ENCODE measurements at places on chromosomes 2 and 18.
A peak's percentile ranks its signal among the peaks of the same experiment; 100 is the strongest.

GRCh38 chr2:195652911-195653310 is 4.1 kb upstream of the SLC39A10 start:
- no peak for DNase-seq

- no peak for DNase-seq
These were observed 227.9 kb downstream of the CDH2 start for GRCh38 chr18:27948986-27949385.

GRCh38 chr2:181371782-181372645 is 85.2 kb upstream of the ITGA4 start:
- no peak for DNase-seq

DNA sequence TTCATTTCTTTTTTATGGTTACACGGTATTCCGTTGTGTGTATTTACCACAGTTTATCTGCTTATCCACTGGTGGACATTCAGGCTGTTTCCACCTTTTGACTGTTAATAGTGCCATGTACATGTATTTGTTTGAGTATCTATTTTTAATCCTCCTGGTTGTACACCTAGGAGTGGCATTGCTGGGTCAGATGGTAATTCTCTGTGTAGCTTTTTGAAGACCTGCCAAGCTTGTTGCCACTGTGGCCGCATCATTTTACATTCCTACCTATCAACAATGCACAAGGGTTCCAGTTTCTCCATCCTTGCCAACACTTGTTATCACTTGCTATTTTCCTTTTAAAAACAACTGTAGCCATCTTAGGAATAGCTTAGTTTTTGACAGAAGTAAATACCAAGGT is 13.3 kb downstream of the MPHOSPH10 start:
- no peak for DNase-seq

DNA sequence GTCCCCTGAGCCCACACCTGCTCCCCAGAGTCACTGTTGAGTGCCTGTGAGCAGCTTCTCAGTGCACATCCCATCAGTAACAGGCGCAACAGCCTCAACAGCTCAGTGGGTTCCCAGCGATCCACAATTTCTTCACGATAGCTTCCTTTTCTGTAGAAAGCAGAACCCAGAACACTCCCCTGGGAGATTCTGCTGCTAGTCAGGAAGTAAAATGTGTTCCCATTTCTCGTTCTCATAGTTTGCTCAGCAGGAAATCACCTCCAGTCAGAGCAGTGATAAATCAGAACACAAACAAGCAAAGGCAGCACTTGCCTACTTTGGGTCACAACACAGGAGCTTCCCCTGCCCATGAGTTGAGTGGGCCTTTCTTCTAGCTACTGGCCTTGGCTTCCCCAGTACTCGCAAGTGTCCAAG is 48.9 kb upstream of the ATG16L1 start:
- DNase-seq = no peak

DNA sequence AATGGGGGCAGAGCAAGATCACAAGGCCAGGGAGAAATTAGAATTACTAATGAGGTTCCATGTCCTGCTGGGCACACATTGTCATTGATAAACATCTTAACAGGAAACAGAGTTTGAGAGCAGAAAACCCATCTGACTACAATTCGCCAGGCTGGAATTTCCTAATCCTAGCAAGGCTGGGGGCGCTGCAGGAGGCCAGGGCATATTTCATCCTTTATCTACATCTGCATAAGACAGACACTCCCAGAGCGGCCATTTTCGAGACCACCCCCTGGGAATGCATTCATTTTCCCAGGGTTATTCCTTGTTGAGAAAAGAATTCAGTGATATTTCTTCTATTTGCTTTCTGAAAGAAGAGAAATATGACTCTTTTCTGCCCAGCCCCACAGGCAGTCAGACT is 152.7 kb downstream of the SUCLG1 start:
- no peak for DNase-seq

- DNase-seq = no peak
These were observed 1.1 kb downstream of the MYCN start for GRCh38 chr2:15941481-15941850.

DNA sequence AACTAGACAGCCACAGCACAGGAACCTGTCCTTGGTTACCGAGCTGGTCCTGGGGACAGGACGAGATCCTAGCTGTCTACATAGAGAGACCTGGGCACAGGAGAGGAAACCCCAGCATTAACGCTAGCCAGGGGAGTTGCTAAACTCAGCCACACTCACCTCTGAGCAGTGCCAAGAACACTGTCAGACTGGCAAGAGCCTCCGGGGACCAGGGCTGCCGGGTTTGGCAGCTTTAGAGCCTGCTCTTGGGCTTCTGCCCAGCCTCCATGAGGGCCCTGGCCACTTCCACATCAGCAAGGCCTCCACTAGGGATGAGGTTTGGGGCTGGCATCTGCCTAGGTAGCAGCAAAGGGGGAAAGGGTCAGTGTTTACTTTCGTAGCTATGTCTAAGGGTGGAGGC is 6.7 kb downstream of the TMBIM1 start:
- no peak for DNase-seq

DNA sequence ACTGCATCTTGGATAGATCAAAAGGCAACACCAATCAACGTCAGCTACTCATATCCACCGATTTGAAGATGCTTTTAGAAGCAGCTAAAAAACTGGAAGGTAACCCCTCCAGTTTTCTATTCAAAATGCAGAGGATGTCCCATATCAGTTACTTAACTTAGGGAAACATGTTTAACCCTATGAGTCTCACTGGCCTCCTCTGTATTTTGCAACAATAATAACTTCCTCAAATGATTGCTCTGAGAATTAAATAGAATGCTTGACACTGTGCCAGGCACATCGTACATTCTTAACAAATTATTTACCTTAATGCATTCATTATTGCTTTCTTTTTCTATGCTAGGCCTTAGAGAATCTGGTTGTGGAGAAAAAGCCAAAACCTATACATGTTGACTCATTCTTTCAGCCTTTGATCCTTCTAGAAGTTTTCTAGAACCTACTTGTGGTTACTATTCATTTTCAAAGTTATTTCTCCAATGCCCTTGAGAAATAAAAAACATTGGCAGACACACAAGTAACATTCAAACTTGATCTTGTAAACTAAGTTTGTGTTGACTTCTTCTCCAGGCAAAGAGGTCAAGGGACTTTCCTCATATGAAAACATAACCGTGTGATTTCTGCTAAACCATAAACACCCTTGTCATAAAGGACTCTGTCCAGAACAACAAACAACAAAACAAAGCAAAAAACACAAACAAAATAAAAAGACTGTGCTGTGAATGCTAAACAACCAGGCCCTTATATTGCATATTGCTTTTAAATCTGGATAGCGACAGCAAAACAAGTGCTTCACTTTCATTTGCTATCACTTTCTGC is 4.6 kb downstream of the DOCK10 start:
- peak; percentile 41 for DNase-seq

- no peak for DNase-seq
These were observed 204.8 kb upstream of the SH3BP4 start for GRCh38 chr2:234747032-234747431.

- DNase-seq = no peak
These were observed 357.6 kb downstream of the RAD51AP2 start for GRCh38 chr2:17160594-17160993.

DNA sequence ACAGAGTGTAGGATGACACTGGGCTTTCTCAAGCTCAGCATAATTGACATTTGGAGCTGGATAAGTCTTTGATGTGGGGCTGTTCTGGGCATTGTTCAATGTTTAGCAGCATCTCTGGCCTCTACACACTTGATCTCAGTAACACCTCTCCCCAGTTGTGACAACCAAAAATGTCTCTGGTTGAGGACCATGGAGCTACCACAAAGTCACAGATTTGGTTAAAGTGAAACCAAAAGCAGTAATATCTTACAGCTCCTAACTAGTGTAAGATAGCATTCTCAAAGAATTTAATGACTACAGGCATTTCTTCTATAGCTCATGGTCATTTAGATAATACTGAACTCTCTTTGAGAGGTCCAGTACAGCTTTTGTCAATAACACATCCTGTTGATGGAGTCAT is 23.4 kb upstream of the PAX3 start:
- DNase-seq = no peak

- no peak for DNase-seq
These were observed 28.9 kb upstream of the RNF152 start for GRCh38 chr18:61921621-61922235.

DNA sequence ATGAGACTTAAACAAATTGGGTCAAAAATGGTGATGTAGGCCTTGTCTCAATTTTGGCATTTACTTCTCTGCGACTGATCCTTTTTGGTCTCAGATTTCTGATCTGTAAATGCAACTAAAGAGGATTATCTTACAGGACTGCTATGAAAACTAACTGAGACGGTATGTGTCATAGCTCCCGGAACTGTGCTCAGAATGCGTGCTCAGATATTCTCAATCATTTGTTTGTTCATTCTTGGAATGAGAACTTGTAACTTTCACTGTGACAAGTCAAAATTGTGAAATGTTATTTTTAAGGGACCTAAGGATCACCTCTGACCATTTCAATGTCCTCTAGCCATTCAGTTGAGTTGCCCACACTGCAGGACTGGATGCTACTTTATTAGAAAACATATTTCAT is 498.2 kb upstream of the PIK3C3 start:
- no peak for DNase-seq

DNA sequence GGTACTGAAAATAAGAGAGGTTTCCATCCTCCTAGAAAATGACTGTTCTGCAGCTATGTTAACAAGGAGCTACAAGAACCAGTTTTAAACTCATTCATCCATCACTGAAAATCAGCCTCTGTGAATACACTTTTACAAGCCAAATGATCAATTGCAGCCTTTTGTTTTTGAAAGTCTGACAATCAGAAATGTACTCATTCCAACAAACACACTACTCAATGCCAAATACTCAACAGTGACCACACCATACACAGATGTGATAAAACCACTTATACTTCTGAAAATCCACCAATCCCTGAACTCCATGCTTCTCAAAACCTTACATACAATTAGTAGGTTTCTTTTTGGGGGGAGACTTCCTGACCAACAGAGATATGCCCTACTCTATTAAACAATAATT is 663.9 kb upstream of the CHAC2 start:
- no peak for DNase-seq

- DNase-seq = no peak
These were observed 7.3 kb downstream of the ACKR3 start for GRCh38 chr2:236576953-236577352.

GRCh38 chr18:45103319-45104048 is 422.8 kb downstream of the SETBP1 start:
- no peak for DNase-seq

DNA sequence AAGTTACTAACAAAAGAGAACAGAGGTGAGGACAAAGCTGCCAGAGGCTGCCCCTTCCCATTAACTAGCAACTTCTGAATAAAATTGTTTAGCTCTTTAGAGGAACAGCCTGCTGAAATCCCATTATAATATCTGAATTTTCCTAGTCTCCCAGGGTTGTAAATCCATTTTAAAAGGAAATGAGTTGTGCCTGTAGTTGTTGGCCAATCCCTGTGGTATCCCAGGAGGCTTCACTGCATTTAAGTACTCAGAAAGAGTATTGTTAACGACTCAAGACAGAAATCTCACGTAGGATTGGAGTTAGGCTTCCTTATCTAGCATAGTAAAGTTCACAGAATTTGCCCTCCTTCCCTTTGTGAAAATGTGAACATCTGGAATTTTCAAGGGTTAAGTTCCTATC is 8.9 kb downstream of the LAPTM4A start:
- DNase-seq = no peak

All from CD4-positive, alpha-beta T cell treated with Interleukin-12 subunit alpha and Interleukin-12 subunit beta, for 1 hour (primary cell).